Ascending aorta (tissue), 2 donors: ENCODE measurements at places on chromosomes 2 and 18. TPM values are rescaled to one million over a fixed set of nuclear protein-coding genes. Genes with fewer than 3 reads are reported as not detected.
A peak's percentile ranks its signal among the peaks of the same experiment; 100 is the strongest.

DNA sequence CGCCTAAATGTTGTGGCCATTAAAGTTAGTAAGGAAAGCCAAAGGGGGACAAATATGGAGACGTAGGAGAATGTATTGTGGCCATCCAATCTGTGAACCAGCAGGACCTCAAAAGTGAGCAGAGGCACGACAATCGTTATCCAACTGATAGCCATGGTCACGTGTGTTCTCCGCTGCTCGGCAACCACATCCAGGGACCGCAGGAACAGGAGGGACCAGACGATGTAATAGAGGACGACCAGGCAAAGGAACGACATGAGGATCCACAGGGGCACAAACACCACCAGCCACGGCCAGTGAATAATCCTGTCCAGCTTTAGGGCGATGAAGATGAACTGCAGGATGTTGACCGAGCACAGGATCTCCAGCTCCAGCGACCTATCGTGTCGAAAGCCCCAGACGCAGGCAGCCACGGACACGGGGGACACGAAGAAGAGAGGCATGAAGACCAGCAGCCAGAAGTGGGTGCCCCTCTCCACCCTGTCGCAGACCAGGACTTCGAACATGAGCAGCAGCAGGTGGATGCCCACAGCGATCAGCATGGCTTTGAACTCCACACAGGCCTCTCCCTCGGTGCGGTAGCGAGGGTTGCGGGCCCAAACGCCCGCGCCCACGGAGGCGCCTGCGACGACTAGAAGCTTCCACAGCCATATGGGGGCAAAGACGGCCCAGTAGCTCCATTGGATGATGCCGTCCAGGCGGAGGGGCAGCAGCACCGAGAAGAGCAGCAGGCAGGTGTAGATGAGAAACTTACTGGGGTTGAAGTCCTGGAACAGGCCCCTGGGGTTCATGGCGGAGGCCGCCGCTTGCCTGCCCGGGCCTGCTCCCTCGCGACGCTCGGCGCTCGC is 790 bp downstream of the TMEM185B start:
- H3K36me3 ChIP-seq, result peaks cover 30% of the 10 kb centered on the region
- peak overlapping the region; percentile 65 for H3K4me3 ChIP-seq
- no peaks in the 10 kb centered on the region for H3K27me3 ChIP-seq
- peaks cover 10% of the 10 kb centered on the region for H3K4me1 ChIP-seq
- DNase-seq, result no peak

DNA sequence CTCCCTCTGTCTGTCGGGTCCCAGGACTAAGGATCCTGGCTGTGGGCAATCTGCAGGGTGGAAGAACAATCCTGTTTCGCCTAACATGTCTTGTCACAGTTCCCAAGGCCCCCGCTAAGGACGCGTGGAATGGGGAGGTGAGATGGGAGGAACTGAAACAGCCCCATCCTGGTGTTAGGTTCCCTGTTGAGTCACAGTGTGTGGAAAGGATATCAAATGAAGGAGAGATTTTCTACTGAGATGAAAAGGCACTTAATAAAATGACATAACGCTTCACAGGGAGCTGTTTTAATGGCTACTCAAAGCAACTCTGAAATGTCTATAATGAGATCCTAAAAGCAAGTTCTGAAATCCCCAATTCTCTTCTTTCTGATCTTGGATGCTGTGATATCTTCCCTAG is 52.5 kb downstream of the RAB31 start:
- H3K36me3 ChIP-seq, result no peaks in the 10 kb centered on the region
- no peak overlapping the region for H3K4me3 ChIP-seq
- DNase-seq, result no peak
- no peaks in the 10 kb centered on the region for H3K4me1 ChIP-seq
- H3K27ac ChIP-seq, result no peak overlapping the region

- H3K27me3 ChIP-seq, result no peaks in the 10 kb centered on the region
- H3K36me3 ChIP-seq, result peaks cover 61% of the 10 kb centered on the region
- peak; percentile 79 for DNase-seq
- peak overlapping the region; percentile 12 for H3K27ac ChIP-seq
- no peak overlapping the region for H3K4me3 ChIP-seq
These were observed 203.8 kb downstream of the TNS1 start for GRCh38 chr2:217798743-217799562.

The KCNJ3 gene
- total RNA-seq, result 1.5 TPM

GRCh38 chr2:113126845-113127645 is at the start of gene IL1RN:
TSS of gene IL1RN (plus strand) at chr2:113127598. CDS start at chr2:113127625, 27 bp downstream.
- no peak within 1 kb of the TSS for H3K4me3 ChIP-seq
- no peak within 1 kb of the TSS for H3K27ac ChIP-seq
- H3K27me3 ChIP-seq, result no peaks in the 10 kb centered on the region
- H3K4me1 ChIP-seq, result no peaks in the 10 kb centered on the region

DNA sequence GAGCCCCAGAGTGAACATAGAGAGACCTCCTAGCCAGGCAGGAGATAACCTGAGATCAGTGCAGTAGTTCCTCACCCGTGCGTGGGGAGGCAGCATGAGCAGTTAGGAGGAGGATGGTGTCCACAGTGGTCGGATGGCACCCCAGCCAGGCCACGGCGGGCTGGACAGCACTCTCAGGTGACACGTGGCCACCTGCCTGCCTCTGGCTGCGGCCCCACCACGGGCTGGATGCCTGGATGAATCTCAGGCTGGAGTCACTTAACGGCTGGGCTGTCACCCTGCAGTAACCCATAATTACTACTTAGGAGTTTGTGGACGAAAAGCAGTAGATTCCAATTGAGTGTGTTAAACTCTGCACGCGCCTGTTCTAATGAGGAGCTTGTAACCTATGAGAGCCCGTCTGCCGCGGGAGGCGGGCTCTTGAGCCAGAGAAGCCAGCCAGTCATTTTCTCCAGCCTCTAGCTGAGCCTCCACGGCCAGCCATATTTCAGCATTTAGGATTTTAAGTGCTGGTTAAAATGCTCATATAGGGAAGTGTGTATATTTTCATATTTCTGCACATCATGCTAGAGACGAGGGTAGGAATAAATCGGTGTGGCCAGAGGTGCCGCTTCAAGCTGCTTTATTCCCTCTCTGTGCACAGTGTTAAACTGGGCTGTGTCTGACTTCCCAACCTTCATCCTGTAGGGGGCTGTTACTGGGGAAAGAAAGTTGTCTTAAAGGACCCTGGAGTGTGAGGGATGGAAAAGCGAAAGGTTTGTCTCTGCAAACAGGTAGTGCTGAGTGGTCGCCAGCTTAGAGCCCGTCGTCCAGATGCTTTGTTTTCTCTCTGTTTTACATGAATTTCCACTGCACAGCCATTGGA is 144.0 kb downstream of the GLI2 start:
- H3K4me1 ChIP-seq, result no peaks in the 10 kb centered on the region
- H3K27ac ChIP-seq, result no peak overlapping the region
- H3K27me3 ChIP-seq, result no peaks in the 10 kb centered on the region
- DNase-seq, result no peak
